ENCODE measurements at places on chromosomes 2 and 18.

GRCh38 chr2:236259371-236259770 is 4.8 kb downstream of the ASB18 start:
- no peak for DNase-seq

DNA sequence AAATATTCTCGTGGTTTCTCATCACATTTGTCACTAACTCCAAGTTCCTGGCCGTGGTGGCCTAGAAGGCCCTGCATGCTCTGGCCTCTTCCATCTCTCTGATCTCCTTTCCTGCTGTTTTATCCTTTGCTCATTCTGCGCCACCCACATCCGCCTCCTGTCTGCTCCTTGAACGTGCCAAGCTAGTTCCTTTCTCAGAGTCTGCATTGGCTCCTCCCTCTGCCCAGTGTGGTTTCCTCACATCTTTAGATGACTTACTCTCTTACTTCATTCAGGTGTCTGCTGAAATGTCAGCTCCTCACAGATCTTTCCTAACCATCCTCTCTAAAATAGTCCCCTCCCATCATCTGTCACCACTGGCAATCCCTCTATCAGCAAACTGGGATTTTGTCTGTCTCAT is 158.6 kb upstream of the RBMS1 start:
- no peak for DNase-seq

DNA sequence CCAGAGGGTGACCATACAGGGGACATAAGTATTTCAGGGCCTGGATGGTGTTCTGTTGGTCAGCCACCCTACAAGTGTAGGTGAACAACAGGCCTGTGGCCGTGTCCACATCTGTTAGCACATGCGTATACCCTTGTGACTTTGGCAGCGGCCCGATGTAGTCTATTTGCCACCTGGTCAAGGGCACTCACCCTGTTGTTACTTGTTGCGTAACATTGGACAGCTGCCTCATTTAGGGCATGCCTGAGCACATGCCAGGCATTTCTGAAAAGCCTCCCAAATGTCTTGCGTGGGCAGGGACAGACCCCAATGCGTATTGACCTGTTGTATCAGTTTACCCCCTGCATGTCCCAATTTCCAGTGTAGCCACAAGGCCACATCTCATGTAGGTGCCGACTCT is 235.0 kb downstream of the MBD5 start:
- no peak for DNase-seq

DNA sequence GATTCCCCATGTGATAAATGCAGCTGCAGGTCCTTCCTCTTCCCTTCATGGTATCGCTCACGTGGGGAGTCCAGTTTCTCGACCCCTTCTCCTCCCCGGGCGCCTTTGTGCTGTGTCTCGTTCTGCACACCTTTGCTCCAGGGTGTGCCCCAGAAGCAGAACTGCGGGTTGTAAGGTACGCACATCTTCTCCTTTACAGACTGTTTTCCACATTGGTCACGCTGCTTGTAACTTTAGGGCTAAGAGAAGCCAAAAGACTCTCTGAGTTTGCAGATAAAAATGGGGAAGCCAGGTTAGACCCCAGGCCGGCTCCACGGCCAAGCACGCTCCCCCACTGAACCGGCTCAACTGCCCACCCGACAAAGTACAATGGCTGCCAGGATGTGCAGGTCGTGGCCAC is 45.9 kb upstream of the TFCP2L1 start:
- no peak for DNase-seq

DNA sequence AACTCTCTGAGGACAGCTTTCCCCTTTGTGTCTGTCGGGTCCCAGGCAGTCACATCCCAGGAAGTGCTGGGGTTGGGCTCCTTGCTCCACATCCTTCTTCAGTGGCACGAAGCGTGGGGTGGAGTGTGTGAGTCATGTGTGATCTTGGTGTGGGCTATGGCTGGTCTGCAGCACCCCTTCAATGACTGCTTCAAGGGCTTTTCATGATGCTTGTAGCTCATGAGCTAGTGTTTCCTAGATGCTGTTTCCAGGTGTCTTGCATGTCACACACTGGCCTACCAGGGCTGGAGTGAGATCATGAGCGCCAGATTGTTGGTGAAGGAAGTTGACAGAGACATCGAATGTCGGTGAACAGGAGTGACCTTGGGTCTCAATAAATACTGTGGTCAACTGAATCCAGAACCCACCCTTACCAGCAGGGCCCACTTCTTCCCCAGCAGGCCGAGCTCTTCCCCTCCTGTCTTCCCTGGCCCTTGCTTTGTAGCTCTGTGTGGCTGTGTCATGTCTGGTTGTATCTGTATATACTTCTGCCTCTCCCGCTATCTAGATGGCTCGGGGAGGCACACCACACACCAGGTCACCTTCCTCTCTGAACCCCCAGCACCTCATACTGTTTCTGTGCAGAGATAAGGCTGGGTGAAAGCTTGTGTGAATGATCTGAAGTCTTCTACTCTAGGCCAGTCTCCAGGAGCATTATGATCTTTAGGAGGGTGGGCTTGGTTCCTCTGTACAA is 3.8 kb downstream of the C2orf92 start:
- no peak for DNase-seq

GRCh38 chr2:214503568-214503967 is 92.7 kb downstream of the VWC2L start:
- DNase-seq, result no peak

Measured in urothelium cell line (cell line).